ENCODE measurements at places on chromosomes 5 and 9.
A peak's percentile ranks its signal among the peaks of the same experiment; 100 is the strongest.

DNA sequence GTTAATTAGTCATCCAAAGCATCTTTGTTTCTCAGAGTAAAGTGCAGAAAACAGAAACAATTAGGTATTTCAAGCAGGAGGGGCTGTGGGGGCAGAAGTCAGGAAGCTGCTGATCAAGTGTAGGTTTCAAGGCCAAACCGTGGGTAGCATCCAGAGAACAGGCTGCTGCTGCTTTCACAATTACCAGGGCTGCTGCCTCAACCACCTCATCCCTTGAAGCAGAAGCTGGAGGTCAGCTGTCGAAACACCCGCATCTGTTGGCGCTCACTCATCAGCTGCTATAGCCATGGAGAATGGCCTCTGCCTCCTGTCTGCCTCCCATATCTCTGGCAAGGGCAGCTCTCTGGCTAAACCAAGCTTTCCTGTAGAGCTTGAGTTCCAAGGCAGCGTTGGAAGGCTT lies 122.9 kb upstream of the OSMR start:
- DNase-seq, result peak; percentile 64

DNA sequence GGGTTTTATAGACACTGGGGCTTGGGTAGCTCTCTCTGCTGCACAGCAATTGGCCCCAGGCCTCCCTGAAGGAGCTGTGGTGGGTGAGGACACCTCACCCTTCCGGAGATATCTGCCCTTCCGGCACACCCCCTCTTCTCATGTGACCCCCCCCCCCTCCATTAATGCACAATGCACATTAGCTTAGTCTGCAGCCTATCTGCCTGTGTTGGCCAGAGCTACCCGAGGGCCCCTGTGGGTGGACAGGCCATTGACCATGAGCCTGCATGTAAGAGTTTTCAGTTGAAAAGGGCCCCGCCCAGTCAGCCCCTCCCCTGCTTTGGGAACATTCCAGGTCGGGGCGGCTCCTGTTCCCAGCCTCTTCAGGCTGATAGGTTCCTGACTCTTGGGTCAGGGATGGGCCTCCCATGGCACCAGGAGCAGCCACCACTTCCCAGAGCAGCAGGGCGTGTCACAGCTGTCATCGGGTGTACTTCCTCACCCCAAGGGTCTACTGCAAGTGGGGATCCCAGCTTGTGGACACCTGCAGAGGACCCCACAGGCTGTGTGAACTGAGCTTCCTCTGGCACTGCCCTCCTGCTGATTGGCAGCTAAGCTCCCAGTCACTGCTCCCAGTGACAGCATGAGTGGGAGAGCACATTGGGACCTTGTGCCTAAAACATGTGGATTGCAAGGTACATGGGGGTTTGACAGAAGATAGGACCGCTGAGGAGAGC lies 17.8 kb downstream of the PHF2 start:
- DNase-seq, result no peak

DNA sequence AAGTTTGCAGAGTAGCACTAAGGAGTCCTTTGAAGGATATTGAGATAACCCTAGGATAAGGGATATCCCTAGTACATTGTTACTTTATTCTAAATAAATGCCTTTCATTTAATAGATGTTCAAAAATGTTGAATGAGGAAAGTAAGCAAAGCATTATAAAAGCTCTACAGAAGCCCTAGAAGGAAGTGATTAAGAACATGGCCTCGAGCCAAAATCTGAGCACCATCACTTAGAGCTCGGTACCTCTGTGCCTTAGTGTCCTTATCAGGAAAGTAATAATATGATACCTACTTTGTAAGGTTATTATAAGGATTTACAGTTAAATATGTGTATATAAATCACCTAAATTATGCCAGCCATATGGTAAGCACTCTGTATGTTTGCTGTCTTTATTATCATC lies 242.6 kb downstream of the KIAA0825 start:
- DNase-seq, result no peak

DNA sequence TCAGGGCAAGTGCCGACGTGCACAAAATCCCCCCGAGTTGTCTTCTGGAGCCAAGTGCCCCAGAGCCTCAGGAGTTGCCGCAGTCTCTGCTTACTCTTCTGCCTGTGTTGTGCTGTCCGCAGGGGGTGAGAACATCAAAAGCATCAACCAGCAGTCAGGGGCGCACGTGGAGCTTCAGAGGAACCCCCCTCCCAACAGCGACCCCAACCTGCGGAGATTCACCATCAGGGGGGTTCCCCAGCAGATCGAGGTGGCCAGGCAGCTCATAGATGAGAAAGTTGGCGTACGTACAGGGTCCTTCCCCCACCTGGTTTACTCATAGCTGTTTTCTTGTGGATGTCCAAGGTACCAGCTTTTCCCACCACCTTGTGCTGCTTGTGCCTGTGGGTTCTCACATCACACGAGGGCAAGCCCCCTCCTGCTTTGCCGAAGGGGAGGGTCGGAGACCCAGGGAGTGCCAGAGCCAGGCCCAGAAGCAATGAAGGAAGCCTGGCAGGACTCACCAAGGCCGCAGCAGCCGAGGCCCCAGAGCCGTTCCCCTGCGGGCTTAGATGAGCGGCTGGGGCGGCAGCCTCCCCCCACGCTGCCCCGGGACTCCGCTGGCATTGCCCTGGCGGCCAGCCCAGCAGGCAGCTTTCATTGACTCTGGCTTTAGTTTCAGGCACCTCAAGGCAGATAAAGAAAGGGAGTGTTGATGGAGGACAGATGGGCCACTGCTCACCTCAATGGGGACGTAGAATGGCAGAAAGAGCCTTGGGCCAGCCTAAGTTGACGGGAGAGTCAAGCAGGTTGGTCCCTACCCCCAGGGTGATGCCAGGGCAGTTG lies 33.7 kb upstream of the PRDM12 start:
- no peak for DNase-seq

- peak; percentile 38 for DNase-seq
Measured at GRCh38 chr5:123673107-123673506, 161.1 kb downstream of the CSNK1G3 start.

GRCh38 chr5:143677403-143677802 lies 134.6 kb upstream of the HMHB1 start:
- DNase-seq, result no peak

DNA sequence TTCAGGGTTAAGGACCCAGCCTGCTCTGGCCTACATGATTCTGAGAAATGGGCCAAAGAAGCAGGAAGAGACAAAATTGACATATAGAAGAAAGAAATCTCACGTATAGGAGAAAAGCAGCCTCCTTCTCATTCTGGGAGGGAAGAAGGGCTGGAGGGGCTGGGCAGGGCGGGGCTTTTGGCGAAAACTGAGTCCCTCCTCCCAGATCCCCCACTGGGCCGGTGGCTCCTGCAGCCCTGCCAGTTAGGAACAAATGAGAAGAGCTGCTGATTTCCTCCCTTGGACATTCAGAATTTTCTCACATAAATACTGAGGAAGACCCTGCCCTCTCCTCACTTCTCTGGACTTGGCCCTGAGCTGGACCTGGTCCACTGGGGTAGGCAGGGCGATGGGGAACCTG lies at the start of gene WNT8A:
TSS of gene WNT8A (plus strand) at position 332 of the 400 bp plus-strand sequence. CDS start 95 bp downstream, outside the sequence.
- DNase-seq, result no peak

Data from myocyte (in vitro differentiated cells).